ENCODE measurements at places on chromosomes 5 and 9.
A peak's percentile ranks its signal among the peaks of the same experiment; 100 is the strongest.

DNA sequence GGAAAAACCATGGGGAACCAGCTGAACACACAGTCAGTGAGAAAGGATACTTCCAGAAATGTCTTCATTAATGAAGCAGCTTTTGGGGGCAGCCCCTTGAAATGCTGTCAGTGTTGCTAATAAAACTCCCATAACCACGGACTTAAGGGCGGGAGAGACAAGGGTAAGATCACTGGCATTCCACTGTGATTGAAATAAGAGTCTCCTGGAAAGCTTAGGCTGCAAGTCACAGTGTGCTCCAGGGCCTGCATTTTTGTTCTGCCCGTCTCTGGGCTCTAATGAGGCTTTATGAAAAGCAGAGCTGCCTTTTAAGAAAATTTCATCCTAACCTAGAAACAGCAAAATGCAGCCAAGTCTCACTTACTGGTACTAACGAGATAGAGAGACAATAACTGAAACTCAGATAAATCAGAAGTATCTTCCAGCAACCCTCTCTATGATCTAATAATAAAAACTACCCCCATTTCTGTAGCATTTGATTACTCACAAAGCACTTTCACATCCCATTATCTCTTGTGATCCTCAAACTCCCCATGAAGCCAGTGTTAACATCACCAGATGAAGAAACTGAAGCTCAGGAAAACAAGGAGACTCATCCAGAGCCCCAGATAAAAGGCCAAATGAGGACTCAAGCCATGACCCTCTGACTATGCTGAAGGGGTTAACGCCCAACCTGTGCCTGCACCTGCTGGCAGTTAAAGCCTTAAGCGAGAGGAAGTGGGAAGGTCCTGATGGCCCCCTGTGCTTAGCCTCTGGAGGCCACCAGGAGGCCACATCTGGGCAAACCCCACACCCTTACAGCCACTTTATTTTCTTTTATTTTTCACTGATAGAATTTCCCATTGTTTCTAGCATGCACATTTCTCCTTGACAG, 37.5 kb downstream of the SPOCK1 start:
- DNase-seq: no peak

GRCh38 chr5:110738503-110738811, 350 bp upstream of the SLC25A46 start:
- DNase-seq: no peak

GRCh38 chr5:129541648-129542251, 81.7 kb downstream of the ADAMTS19 start:
- DNase-seq: peak; percentile 72

GRCh38 chr5:135214897-135215616, 181.0 kb upstream of the PITX1 start:
- peak; percentile 63 for DNase-seq

DNA sequence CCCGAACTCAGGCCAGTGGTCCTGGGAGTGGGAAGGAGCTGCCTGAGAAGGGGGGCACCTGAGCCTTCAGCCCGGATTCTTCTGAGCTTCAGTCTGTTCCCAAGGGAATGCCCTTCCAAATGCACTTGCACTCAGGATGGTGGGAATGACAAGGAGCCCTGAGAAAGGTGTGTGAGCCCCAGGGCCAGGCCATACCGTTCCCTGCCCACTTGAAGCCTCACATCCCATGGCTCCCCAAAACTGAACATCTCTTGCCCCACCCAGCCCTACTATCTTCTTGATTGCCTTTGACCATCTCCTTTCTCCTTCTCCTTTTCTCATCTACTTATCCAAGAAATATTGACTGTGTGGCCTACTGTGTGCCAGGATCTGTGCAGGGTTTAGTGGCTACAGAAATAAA, 84.4 kb upstream of the HSPA9 start:
- no peak for DNase-seq

DNA sequence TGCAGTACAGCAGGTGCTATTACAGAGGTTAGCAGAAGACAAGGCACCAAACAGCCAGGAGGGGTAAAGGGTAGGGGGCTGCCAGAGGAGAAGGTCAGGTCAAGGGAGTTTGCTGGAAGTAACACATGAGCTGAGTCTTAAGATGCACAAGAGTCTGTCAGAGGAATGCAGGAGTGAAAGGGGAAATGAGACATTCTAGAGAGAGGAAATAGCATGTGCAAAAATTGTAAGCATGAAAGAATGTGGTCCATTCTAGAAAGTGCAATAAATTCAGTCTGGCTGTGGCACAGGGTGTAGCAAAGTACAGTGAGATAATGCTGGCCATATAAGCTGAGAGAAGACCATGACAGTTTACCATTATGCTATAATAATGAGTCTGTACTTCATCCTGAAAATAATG, 6.6 kb downstream of the GOLGA1 start:
- no peak for DNase-seq

GRCh38 chr5:143506836-143507552, 103.5 kb upstream of the NR3C1 start:
- no peak for DNase-seq

DNA sequence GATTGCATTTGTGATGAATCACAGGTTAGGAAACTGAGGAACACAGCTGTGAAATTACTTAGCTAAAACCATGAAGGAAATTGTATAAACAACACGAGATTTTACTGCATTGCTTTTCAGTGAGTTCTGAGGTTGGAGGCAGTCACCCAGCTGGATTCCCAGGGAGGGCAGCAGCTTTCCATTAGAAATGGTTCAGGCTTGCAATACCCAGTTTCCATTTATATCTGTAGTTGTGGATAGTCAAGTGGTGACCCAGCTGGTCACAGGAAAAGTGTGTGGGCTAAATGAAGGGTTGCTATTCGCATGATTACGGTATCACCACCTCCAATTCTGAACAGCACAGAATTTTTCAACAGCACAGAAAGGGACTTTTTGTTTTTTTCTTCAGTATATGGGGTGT, 34.3 kb upstream of the SPATA31D4 start:
- no peak for DNase-seq

DNA sequence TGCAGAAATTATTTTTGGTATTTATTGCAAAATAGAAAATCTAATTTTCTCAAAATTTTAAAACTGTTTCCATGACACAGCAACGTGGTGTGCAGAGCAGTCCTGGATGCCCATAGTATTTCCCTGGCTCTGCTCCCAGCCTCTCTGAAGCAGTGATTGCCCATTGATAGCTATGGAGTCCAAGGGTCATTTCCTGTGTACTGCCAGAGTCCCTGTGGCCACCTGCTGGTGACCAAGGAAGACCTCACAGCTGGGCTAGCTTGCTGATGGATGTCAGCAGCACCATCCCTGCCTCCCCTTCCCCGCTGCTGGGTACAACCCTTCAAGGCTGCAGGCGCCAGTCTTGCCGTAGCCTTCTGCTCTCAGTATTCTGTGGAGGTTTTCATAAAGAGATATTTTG, 184.1 kb downstream of the DIRAS2 start:
- DNase-seq: peak; percentile 2

DNA sequence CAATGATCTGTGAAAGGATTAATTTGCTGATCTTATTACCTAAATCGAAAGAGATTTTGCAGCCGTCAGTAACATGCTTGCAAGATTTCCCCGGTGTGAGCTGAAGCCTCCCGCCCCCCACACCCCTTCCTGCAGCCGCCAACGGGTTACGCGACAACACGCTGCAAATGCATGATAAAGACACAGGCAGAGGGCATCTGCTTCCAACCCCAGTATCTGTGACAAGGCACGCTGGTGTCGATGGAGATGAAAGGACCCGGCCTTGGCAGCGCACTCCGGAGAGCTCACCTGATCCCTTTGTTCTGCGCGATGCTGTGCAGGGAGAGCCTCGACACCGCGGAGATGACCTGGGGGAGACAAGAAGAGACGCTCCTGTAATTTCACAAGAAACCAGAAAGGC, 122.9 kb upstream of the SARDH start:
- peak; percentile 31 for DNase-seq

DNA sequence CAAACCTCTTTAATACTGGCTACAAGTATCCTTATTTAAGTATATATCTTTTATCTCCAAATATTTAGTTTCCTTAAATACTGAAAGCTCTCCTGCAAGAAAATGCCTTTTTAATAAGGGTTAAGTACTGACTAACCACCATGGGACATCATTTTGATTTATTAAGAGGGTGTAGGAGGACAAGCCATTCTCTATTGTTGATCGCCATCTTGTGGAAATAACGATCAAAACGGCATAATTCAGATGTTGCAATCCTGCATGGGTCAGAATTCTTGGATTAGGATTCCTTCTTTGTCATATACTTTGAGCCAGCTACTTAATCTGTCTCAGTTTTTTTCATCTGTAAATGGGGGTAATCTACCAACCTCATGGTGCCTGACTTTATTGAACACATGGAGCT, 28.7 kb upstream of the C5orf46 start:
- DNase-seq: peak; percentile 60

DNA sequence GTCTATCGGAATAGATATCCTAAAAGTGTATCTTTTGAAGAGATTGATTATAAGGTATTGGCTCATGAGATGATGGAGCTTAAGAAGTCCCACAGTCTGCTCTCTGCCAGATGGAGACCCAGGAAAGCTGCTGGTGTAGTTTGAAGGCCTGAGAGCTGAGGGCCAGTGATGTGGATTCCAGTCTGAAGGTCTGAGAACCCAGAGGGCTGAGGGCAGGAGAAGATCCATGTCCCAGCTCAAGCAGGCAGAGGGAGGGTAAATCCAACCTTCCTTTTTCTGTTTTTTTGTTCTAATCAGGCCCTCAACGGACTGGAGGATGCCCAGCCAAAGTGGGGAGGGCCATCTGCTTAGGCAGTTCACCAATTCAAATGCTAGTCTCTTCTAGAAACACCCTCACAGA, 11.0 kb upstream of the ABL1 start:
- no peak for DNase-seq

GRCh38 chr5:100706776-100707175, 171.6 kb downstream of the FAM174A start:
- DNase-seq: peak; percentile 58

Measured in OCI-M1 (cell line).